IPS DF 19.7 (cell line): ENCODE measurements at places on chromosomes 6 and 20.

DNA sequence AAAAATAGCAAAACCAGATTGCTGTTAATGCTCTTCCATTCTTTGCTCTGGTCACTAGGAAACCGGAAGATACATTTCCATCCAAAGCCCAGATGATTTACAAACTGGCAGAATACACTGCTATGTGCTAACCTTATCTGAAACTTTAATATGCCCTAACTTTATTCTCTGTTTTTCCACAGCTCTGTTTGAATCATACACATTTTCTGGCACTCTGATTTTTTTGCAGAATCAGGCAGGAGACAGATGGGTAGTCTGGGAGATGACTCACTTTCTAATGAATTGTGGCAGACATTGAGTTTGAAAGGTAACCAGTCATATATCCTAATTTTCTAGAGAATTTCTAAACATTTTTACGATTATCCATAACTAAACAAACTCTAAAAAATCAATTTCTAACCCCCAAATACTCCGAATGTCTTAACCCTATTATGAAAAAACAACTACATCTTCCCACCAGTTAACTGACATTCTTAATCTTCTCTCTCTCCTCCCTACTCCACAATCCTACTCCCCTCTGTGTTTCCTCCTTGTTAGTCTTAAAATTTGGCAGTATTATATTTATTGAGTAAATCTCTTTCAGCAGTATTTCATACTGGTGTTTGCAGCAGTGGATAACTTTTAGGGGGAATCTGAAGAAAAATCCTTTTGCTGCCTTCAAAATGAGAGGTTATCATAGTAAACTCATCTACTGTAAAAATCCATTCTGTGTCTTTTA is 63.5 kb downstream of the MAN1A1 start:
- no peak for DNase-seq

DNA sequence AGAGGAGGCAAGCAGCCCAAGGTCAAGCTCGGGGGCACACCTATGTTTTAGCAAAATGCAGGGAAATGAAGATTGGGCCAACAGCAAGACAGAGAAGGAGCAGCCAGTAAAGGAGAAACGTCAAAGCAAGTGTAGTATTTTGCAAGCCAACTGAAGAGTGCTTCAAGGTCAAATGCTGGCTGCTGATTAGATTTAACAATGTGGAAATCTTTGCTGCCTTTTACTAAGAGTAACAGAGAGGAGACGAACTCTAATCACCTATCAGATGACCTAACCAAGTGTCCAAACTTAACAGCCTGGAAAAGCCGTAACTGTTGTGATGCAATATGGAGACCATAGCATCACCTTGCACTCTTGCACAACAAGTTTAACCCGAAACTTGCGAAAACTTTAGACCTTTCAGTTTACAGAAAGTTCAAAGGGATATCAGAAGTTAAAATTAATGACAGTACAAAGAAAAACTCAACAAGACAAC is 30.4 kb downstream of the AKIRIN2 start:
- DNase-seq: no peak

GRCh38 chr20:23668477-23668951 is 20.3 kb downstream of the CST4 start:
- DNase-seq: no peak

- no peak for DNase-seq
Measured at GRCh38 chr6:125519367-125519766, 217.6 kb upstream of the HDDC2 start.

DNA sequence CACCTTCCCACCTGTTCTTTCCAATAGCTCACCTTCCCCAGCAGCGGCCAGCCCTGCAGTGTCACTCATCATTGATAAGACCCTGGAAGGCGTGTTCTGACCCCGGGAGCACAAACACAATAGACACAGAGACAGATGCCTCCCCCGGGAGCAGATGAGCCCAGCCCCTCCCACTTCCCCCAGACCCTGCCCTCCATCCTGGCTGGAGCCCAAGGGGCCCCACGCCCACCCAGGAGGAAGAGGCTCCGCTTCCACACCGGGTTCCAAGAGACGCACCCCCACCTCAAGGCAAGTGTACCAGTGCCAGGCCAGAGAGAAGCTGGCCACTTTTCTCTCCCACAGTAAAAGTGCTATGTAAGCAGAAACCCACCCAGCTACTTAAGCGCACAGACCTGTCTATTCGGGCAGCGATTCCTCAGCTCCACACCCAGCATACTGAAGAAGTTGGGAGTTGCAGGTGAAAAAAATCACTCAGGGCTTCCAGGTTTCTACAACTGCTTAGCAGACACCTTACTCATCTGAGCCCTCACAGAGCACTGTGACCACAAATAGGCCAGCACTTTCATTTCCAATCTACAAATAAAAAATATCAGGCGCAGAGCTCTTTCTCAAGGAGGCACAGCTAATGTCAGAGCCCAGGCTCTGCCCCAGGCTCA is 93.4 kb upstream of the NXT1 start:
- DNase-seq: no peak

DNA sequence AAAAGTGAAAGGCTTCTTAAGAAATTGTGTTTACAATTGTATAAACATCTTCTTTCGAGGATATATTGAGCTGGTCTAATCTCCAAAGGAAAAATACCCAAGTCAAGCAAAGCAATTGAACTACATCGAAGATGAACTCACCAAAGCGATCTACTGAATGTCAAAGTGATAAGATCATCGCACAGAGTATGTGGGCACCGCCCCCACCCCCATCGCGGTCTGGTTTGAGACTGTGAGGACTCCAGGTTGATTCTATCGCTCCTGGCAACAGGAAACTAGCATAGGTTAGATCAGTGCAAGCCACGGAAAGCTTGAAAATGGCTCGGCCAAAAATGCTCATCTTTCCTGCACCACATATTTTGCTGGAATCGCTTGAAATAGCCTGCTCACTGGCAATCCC is 133.2 kb upstream of the RPS6KA2 start:
- no peak for DNase-seq

DNA sequence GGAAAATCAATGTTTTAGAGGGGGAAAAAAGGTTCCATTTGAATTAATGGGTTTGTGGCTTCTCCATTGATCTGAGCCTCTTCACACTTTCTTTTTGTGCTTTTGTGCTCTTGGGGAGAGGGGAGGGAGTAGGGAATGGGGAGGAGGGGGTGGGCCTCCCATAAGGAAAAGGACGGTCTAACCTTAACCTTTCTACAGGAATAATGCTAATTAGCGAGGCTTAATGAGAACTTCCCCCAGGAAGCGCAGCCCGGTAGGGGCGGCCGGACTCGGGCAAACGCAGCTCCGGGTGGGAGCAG is 103.0 kb downstream of the NOL4L start:
- DNase-seq: no peak

GRCh38 chr6:43942011-43942442 is 172.0 kb downstream of the VEGFA start:
- DNase-seq: no peak

GRCh38 chr6:170151804-170152123 is 139.1 kb downstream of the DLL1 start:
- DNase-seq: no peak

DNA sequence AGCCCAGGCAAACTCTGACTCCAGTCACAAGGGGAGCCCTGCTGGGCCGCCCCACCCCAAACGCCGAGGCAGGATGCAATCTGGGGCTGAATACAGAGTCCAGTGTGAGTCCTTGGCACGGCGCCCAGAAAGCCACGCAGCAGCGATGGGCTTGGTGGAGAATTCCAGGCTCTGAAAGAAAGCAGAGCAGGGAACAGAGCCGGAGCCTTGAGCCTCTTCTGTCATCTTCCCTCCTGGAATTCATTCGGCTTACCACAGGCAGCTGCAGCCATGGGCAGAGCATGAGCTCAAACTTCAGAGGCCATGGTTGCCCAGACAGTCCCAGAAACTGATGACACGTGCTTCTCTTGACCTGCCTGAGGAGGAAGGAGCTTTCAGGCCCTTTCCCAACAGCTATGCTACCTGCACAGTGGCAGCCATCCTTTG is 441.1 kb upstream of the JARID2 start:
- DNase-seq: no peak

- no peak for DNase-seq
Measured at GRCh38 chr6:81590314-81590691, 162.2 kb downstream of the TENT5A start.

- no peak for DNase-seq
Measured at GRCh38 chr6:29831776-29832175, 4.2 kb downstream of the HLA-G start.

DNA sequence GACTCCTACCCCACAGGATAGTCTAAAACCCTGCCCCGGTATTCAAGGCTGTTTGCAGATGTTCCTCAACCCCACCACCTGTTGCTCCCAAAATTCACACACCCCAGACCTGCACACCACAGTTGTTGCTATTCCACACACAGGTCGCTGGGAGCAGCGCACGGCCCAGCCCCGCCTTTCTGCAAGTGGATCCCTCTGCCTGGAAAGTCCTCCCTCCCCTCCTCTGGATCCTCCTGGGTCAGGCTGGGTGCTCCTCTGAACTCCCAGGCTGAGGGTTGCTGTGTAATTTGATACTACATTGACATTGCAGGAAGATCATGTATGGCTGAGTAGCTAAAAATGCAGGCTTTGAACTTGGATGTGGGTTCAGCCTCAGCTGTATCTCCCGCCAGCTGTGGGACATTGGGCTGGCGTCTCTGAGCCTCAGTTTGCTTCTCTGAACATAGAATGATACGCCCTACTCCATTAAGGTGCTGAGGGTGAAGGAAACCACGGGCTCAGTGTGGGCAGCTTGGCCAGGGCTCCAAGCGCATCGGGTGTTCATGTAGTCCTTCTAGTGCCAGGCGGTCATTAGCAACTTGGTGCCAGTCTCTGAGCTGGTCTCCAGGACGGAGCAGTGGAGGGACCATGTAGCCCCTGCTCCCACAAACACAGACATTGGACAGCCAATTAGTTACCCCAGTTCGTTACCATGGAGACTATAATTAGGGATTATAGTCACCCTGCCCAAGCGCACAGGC is 13.9 kb upstream of the CCN5 start:
- peak; percentile 47 for DNase-seq

DNA sequence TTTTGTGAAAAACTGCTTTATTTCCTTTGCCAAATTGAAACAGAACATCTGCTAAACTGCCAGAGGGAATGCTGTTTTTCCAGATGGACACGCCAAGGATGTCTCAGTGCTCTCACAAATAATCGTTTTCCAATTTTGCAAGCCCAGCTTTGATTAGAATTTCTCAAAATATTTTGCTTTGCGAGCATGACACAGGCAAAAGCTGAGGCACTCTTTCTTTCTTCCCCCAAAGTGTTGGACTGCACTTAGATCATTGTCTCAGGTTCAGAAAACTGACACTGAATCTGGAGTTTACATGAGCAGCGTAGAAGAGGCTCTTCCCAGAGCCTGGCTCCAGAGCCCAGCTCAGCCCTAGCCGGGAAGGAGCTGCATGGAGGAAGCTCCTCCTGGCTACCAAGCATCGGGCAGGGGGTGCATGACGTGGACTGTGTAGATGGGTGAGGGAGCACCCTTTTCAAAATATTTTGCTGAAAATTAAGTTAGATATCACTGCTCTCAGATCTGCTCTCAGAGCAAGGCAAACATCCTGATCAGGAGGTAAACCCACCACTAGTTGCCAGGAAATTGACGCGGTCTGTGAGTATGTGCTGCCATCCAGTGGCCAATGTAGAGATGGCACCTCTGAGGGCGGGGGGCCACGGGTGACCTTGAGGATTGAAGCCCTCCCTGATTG is 107.5 kb downstream of the SLC22A3 start:
- DNase-seq: no peak

DNA sequence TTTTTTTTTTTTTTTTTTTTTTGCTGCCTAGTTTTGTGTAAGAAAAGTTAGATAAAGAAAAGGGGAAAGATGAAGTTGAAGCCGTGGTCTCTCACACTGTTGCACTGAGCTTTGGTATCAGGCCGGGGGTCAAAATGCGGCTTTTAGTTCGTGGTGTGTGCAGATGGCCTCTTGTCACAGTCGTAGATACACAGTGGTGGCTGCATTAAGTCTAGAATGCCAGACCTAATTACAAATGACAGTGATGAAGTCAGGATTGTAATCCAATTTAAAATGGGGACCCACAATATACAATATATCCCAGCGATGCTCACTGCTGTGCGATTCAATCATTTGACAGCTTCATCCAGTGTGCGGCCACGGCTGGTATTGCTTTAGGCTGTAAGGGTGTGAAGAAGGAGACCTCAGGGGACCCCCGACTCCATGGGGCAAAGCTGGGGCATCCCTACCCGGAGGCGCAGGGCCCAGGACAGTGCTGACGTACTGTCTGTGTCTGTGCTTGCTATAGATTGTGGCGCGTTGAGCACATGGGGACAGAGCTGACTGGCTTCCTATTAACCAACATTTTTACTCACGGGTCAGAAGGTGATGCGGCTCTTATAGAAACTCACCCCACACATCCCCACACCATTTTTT is 210.0 kb upstream of the SOX4 start:
- DNase-seq: no peak

- DNase-seq: no peak
Measured at GRCh38 chr6:36050947-36051710, 23.5 kb downstream of the MAPK14 start.
